ENCODE measurements at places on chromosomes 12 and 14.

DNA sequence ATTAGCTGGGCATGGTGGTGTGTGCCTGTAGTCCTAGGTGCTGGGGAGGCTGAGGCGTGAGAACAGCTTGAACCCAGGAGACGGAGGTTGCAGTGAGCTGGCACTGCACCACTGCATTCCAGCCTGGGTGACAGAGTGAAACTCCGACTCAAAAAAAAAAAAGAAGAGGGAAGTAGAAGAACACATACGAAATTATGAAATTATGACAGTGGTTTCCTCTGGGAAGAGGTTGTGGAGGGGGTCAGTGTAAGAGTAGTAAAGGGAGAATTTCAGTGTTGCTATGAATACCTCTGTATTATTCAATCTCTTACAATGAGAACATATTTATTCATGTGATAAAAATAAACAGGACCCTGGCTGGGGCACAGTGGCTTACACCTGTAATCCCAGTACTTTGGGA lies 24.7 kb upstream of the CSRNP2 start:
- no peak for DNase-seq

DNA sequence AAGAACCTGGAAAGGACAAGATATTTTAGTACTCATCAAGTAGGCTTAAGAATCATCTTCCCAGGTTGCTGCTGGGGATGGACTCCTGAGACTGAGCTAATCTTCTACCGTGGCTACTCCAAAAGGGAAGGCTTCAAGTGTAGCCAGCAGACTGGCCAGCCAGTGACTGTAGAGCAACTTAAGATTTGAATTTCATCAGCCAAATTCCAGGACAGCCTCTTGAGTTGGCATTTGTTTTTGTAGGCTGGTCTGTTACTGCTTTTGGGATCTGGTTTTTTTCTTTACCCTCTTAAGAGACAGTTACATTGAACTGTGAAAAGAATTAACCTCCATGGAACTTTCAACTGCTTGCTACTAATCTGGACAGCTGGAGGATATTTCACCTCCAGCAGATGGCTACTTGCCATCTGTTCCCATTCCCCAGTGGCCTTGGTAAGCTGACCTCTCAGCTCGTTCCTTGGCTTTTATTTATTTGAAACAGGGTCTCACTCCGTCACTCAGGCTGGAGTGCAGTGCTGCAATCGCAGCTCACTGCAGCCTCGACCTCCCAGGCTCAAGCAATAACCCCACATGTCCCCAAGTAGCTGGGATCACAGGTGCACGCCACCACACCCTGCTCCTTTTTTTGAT lies 20.7 kb downstream of the VTI1B start:
- DNase-seq = no peak

DNA sequence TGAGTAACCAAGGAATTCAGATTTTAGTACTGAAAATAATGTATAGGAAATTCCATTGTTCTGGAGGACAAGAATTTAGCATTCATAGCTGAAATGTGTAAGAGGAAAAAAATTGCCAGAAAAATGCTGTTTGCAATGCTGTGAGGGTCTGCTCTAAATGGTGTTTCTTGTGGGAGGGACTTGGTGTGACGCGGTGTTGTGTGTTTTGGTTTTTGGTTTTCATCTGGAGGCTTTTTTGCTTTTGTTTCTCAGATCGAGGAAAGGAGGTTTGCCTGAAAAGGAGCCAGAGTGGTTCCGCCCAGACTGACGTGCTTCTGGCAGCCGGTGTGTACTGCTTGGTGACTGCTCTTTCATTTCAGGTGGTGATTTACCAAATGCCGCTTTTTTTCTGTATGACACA lies 211.8 kb upstream of the HMGA2 start:
- no peak for DNase-seq

- no peak for DNase-seq
Measured at GRCh38 chr12:123886931-123887582, 85.6 kb downstream of the CCDC92 start.

GRCh38 chr12:107033758-107034739 lies 47.1 kb upstream of the MTERF2 start:
- no peak for DNase-seq

DNA sequence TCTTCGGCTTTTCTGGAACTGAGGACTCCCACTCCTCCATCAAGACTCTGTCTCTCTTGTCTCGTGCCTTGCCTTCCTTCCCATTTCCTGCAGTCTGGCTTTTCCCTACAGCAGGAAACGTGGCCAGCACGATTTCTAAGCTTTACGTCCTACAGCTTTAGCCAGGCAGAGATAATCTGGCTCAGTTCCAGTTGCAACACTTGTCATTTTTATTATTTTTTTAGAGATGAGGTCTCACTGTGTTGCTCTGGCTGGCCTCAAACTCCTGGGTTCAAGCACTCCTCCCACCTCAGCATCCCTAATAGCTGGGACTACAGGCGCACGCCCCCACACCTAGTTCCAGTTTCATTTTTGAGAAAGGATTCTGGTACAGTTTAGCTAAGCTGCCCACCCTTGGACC lies 19.9 kb downstream of the CALM1 start:
- DNase-seq = no peak

DNA sequence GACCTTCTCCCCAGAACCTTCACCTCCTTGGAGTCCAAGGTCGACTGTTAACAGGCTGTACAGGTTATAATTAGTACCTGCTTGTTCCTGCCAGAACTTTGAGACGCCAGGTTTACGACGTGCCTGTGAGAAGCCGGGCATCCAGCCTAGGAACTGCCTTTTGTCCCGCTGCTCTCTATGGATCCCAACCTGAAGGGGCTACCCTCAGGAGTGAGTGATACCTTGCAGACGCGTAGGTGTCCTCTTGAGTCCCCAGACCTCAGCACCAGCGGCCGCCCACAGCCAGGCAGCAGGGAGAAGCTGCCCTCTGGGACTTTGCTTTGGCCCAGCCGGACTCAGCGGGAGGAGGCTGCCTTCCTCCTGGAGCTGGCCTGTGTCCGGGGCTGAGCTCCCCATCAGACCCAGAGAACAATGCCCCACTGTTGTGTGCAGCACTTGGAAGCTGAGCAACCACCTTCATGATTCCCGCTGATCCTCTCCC lies 16.2 kb downstream of the SYNE3 start:
- no peak for DNase-seq

- no peak for DNase-seq
Measured at GRCh38 chr12:117408161-117408791, 46.9 kb upstream of the NOS1 start.

DNA sequence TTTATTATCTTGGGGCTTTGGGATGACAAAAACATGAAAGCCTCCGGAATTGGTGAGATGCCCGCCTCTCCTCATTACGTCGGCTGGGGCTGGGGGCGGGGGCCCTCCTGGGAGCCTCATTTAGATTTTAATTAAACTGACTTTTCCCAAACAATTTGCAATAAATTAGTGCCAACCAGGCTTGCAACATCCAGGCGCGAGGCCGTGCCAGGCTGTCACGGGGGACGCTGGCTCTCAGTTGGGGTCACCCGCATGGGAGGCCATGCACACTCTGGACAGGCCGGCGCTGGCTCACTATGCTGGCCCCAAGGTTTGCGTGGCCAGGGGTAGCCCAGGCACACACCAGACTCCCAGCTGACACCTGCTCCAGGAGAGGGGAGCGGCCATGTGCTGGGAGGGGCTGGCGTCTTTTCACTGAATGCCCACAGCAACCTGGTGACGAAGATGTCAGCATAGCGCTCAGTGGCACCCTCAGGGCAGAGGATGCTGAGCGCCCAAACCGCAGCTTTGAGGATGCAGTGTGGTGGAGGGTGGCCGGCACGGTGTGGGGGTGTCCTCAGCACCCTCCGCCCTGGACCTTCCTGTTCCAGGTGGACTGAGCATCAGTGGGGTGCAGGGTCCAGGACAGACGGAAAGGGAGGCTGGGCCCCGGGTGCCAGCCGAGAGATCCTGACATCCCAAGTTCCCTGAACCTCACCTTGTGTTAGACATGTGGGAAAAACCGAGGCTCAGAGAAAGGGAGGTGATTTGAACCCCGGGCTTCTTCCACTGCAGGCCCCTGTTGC lies 190.8 kb upstream of the C14orf180 start:
- no peak for DNase-seq

DNA sequence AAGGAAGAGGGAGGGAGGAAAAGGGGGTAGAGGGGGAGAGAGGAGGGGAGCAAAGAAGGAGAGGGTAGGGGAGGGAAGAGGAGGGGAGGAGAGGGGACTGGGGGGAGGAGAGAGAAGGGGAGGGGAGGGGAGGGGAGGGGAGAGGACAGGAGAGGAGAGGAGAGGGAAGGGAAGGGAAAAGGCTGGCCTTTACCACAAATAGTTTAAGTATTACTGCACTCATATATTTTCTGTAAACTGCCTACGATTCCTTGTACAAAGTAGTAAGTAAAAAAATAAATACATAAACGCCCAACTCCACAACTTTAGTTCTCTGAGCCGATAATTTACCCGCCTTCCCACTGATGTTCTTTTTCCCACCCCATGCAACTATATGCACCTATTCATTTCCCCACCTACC lies 23.7 kb upstream of the RERG start:
- DNase-seq = no peak

- no peak for DNase-seq
Measured at GRCh38 chr12:89172224-89172623, 180.1 kb downstream of the DUSP6 start.

DNA sequence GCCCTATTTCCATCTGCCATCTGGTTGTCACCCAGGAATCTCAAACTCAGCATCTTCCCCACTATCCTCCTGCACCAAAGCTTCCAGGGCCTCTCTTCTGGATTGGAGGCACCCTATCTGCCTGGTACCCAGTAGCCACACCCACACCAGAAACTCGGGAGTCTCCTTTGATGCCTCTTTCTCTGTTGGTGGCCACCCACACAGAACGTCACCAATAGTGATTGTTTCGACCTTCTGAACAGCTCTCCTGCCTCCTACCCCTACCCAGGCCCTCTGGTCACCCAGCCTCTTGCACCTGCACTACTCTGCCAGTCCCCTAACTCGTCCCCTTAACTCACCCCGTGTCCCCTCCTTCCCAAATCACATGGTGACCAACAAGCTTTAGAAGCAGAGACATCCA lies 95.0 kb downstream of the IRF2BPL start:
- no peak for DNase-seq

GRCh38 chr14:100577986-100578431 lies 9.2 kb downstream of the BEGAIN start:
- DNase-seq = no peak

GRCh38 chr14:52701223-52701622 lies 5.8 kb upstream of the PSMC6 start:
- DNase-seq = no peak

- DNase-seq = no peak
Measured at GRCh38 chr12:93896952-93897351, 219.8 kb downstream of the CRADD start.

GRCh38 chr12:116429826-116430360 lies 129.3 kb upstream of the MAP1LC3B2 start:
- no peak for DNase-seq

DNA sequence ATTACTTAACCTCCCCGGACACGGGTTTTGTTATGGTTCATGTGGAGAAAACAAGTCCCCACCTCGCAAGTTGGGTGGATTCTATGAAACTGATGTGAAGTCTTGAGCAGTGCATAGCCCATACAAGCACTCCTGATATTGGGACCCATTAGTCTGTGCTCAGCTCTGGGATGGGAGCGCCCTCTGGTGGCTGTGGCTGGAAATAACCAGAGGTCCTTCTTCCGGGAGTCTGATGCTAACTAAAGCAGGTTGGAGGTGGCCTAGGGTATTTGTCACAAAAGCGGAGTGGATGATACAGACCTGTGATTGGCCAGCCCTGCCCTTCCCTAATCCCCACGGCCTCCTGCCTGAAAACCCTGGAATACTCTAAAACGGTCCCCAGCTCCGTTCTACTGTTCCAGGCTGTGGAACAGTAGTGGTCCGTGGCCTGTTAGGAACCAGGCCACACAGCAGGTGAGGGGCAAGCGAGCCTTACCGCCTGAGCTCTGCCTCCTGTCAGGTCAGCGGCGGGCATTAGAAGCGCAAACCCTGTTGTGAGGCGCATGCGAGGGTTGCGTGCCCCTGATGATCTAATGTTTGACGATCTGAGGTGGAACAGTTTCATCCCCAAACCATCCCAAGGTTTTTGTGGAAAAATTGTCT lies 6.4 kb downstream of the SLC48A1 start:
- DNase-seq = peak; percentile 86

DNA sequence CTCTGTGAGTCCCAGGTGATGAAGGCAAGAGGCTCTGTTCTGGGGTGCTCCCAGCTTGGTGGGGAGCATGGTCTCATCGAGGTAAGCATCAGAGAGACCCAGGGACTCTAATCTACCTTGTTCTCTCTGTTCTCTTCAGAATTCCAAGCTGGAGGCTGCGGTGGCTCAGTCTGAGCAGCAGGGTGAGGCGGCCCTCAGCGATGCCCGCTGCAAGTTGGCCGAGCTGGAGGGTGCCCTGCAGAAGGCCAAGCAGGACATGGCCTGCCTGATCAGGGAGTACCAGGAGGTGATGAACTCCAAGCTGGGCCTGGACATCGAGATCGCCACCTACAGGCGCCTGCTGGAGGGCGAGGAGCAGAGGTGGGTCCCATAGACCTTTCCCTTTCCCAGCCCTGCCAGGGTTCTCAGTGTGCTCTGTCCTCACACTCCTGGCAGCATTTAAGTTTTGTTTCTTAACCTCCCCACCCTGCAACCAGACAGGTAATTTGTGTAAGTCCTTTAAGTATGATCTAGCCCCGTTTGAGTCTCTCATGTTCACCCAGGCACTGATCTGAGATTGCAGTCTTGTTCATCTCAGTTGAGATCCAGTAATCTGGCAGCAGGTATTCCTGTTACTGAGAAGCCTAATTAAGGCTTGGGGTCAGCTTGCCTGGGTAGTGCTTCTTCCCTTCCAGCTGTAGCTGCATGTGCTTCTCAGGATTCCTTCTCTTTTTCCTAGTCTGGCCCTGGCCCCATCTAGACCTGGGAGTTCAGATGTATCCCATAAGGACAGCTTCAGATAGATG lies 14.8 kb upstream of the KRT81 start:
- DNase-seq = no peak

DNA sequence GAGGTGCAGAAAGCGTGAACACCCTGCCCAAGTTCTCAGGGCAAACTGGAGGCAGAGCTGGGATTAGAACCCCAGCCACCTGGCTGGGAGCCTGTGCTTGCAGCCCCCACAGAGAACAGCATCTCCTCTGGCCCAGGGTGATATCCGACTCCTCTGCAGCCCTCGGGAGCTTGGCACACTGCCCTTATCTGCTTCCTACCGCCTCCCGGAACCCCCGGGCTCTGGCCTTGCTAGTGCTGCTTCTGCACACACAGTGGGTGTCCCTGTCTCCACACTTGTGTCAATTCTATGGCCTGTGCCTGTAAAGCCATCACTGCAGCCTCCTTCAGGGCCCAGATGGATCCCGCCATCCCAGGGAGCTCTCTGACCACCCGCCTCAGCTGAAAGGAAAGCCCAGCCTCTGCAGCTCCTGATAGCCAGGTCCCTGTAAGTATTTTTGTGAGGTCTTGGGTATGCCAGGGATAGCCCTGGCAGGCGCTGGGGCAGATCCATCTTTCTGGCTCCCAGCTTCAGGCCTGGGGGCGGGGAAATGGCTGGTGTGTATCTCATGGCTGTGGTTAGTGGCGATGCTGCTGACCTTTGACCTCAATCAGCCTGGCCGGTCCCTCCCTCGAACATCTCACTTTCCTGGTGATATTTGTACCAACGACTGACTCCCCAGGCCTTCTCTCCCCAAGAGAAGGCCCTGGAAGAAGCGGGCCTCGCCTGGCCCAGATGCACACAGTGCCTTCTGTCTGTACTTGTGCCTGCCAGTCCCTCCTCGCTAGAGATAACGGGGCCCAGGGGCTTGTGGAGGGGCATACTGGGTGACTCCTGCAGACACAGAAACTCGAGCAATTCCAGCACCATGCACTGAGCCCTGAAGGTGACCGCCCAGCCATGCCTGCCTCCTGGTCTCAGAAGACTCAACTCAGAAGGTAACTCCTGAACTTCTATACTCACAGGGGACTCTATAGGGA lies 183.8 kb downstream of the CALM1 start:
- no peak for DNase-seq
